ENCODE measurements at places on chromosomes 16 and 17. TPM values are rescaled to one million over a fixed set of nuclear protein-coding genes. Genes with fewer than 3 reads are reported as not detected.

The ZSCAN10 gene
- not detected for total RNA-seq

The KRTAP1-5 gene
- total RNA-seq = not detected

The ARHGAP44 gene
- 4.1 TPM for total RNA-seq

The CD79B gene
- 4.3 TPM for total RNA-seq

The KCNJ12 gene
- total RNA-seq = 2.5 TPM

The C16orf54 gene
- 5.2 TPM for total RNA-seq

The SNX20 gene
- total RNA-seq = 3.6 TPM

The RCVRN gene
- total RNA-seq = 0.67 TPM

The PSMB10 gene
- total RNA-seq = 53.8 TPM

The BICDL2 gene
- not detected for total RNA-seq

The UTS2R gene
- total RNA-seq = not detected

The CMTM3 gene
- total RNA-seq = 48.1 TPM

The METTL22 gene
- 31.5 TPM for total RNA-seq

The CACNG1 gene
- total RNA-seq = not detected

The CDK3 gene
- total RNA-seq = 4.3 TPM

The TP53TG3 gene
- total RNA-seq = not detected

The PTGES3L gene
- total RNA-seq = not detected

The PDILT gene
- total RNA-seq = not detected

All from mesenteric fat pad (tissue), 1 donor.